CD4-positive, alpha-beta T cell (primary cell): ENCODE measurements at places on chromosomes 7 and 10.

DNA sequence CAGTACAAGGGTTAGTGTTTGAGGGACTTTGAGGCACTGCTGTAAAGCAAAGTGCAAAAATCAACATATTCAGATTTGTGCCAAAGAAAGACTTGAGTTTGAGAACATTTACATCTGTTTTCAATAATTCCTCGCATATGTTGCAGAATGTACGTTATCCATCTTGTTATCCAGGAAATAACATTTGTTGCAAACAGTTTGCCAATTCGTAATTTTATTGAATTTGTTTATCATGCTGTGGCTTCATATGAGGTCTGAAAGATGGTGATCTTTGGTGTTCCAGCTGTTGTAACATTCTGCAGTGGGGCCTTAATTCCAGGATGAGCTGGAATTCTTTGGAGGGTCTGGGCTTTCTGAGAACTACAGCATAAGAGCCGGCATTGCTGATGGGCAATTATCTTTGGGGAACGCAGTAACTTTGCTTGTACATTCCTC lies 396.2 kb downstream of the LRMDA start:
- no peak for DNase-seq

GRCh38 chr10:49012603-49013002 lies 73.0 kb upstream of the LRRC18 start:
- no peak for DNase-seq

- no peak for DNase-seq
Observed at GRCh38 chr7:18532813-18533212, 37.3 kb downstream of the HDAC9 start.

DNA sequence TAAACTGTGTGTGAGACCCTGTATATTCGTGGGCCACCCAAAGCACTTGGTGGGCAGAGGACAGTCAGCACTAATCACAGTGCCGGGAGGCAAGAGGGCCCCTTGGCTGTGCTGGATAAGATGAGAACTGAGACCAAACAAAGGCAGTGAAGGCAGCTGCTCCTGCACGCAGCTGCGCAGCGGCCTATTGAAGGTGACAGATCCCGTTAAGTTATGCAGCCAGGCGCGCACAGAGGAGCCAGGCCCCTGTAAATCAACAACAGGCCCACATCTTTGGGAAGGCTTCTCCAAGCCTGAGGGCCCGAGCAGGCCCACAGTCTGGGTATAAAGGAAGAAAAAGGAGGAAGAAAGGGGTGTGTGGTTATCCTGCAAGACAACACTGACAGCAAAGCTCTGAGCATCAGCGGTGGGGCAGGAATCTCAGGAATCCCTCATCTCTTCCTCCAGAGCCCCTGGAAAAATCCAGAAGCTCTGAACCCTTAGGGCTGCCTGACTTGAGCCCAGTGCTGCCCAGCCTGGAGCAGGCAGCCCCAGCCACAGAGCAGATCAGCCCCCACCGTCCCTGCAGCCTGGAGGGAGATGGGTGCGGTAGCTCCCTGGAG lies 154.2 kb downstream of the ARHGAP12 start:
- no peak for DNase-seq

- DNase-seq = no peak
Observed at GRCh38 chr10:26509307-26509706, 71.2 kb downstream of the APBB1IP start.

GRCh38 chr10:23280419-23281043 lies 64.1 kb downstream of the C10orf67 start:
- no peak for DNase-seq

DNA sequence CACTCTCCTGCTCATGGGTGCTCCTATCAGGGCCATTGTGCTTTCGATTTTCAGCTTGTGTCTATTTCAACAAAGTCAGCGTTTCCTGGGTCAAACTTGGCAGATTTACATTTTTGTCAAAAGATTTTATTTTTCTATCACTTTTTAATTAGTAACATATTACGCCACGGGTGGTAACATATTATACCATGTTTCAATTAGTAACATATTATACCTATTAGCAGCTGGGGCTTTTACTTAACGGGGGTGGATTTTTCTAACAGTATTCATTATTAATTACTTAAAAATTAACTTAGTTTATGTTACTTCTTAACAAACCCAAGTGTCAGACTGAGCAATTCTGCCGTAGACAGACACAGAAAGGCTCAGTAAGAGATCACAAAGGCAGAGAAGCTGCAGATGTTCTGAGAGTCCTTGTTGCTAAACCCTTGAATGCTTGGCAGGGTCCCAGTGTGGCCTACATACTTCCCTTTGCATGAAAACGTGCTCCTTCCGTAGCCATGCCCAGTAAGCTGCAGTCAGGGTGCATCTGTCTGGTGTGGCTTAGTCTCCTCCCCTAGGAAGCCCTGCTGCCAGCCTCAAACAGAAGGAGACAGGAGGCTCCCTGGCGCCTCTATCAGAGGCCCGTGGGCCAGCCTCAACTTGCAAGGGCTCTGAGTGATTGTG lies 263.1 kb upstream of the CXCL12 start:
- DNase-seq = no peak

GRCh38 chr10:22716943-22717342 lies 2.6 kb upstream of the PIP4K2A start:
- no peak for DNase-seq

GRCh38 chr10:129692695-129693094 lies 225.7 kb downstream of the MGMT start:
- no peak for DNase-seq

GRCh38 chr7:74289018-74289658 lies at the start of gene CLIP2:
Gene CLIP2, plus strand, starts transcription at chr7:74289407. Its CDS starts 28,140 bp downstream, at chr7:74317547.
- peak; percentile 67 for DNase-seq

DNA sequence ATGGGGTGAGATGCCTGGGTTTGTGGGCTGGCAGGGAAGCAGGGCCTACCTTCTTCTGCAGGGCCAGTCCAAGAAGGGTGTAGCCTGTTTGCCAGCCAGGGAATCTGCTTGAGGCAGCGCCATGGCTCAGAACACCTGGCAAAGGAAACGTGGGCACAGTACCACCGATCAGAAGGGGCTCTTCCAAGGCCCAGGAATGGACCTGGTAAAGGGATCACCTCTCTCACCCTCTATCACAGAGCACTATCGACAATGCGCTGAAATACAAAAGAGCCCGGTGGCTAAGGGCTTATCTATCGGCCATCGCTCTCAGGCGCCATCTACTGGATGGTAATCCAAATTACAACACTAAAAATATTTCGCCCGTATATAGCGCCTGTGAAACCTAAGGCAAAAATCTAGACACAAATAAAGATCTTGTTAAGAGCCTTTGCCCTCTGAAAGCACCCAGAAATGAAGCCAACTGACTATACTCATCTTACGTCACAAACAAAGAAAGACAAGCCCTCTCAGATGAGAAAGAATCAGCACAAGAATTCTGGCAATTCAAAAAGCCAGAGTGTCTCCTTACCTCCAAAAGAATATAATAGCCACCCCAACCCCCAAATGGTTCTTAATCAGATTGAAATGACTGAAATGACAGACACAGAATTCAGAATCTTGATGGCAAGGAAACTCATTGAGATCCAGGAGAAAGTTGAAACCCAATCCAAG lies 217.8 kb upstream of the HPS1 start:
- DNase-seq = peak; percentile 5

GRCh38 chr7:158236400-158236799 lies 351.2 kb downstream of the PTPRN2 start:
- no peak for DNase-seq
